Testis (tissue), 5 donors: ENCODE measurements at places on chromosomes 1 and 21. TPM values are rescaled to one million over a fixed set of nuclear protein-coding genes. Genes with fewer than 3 reads are reported as not detected.

The UTS2 gene
- 1.1 TPM for polyA plus RNA-seq

The FALEC gene
- not detected for polyA plus RNA-seq

The A3GALT2 gene
- not detected for polyA plus RNA-seq

DNA sequence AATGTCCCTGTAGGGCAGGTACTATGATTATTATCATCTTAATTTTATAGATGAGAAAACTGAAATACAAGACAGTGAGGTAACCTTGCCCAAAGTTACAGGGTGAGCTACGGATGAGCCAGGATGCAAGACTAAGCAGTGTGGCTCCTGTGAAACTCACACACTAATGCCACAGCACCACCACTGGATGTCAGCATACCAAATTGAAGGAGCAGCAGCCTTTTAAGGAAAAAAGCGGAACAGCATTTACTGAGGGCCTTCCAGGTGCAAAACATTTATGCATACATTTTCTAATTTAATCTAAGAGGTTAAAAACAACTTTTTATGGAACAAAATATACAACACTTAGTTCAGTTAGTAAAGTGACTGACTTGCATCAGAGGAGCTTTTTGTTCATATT, 41.7 kb downstream of the SEC16B start:
- no peak for DNase-seq
- no peaks in the 10 kb centered on the region for H3K36me3 ChIP-seq
- no peaks in the 10 kb centered on the region for H3K4me1 ChIP-seq
- no peaks in the 10 kb centered on the region for H3K27me3 ChIP-seq

GRCh38 chr21:45016406-45017038, 57.9 kb upstream of the ADARB1 start:
- no peak for DNase-seq
- H3K4me3 ChIP-seq: no peak overlapping the region
- no peak overlapping the region for H3K27ac ChIP-seq
- no peaks in the 10 kb centered on the region for H3K36me3 ChIP-seq
- no peaks in the 10 kb centered on the region for H3K4me1 ChIP-seq
- no peaks in the 10 kb centered on the region for H3K27me3 ChIP-seq

DNA sequence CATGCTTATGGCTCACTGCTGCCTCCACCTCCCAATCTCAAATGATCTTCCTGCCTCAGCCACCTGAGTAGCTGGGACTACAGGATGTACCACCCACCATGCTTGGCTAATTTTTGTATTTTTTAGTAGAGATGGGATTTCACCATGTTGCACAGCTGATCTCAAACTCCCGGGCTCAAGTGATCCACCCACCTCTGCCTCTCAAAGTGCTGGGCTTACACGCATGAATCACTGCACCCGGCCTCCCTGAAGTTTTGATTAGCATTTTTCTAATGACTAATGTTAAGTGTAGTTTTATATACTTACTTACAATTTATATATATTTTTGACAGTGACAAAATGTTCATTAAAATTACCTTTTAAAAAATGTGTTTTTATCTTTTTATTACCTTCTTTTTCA, 41.1 kb downstream of the ZNF678 start:
- no peaks in the 10 kb centered on the region for H3K27me3 ChIP-seq
- H3K27ac ChIP-seq: no peak overlapping the region
- H3K4me1 ChIP-seq: no peaks in the 10 kb centered on the region
- H3K4me3 ChIP-seq: no peak overlapping the region
- H3K36me3 ChIP-seq: no peaks in the 10 kb centered on the region
